SK-N-MC (cell line): ENCODE measurements at places on chromosomes 2 and 18.

GRCh38 chr2:66084948-66085590, 349.9 kb upstream of the MEIS1 start:
- DNase-seq = peak; percentile 59

DNA sequence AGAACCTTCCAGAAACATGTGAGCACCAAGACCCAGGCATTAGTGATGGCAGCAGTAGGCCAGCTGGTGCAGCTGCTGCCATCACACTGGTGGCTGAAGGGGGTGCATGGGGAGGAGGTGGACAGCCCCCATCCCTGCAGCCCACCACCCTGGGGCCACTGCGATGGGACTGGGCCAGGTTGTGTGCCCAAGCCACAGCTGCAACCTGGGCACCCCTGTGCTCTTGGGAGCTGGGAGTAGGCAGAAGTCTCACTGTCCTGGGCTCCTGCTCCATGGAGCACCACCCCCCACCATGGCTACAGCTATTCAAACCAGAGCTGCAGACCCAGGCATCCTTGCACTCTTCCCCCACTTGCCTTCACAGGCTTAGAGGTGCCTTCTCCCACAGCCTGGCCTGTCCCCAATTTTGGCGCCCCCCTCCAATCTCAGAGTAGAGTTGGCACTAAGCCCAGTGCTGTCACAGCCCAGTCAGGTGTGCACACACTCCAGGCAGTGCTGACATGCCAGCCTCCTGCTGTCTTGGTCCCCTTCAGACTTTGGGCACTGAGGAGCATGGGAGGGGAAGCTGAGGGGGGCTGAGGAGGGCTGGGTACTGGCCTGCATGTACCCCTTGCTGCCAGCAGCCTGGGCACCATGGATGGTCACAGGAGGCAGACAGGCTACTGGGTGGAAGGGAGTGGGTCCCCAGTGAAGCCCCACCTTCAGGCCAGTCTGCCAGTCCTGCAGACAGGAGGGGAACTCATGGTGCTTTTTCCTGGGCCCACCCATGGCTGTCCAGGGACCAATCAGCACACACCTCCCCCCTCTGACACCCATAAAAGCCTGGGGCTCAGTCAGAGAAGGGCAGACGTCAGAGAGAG, 67.1 kb downstream of the CYP26B1 start:
- no peak for DNase-seq

DNA sequence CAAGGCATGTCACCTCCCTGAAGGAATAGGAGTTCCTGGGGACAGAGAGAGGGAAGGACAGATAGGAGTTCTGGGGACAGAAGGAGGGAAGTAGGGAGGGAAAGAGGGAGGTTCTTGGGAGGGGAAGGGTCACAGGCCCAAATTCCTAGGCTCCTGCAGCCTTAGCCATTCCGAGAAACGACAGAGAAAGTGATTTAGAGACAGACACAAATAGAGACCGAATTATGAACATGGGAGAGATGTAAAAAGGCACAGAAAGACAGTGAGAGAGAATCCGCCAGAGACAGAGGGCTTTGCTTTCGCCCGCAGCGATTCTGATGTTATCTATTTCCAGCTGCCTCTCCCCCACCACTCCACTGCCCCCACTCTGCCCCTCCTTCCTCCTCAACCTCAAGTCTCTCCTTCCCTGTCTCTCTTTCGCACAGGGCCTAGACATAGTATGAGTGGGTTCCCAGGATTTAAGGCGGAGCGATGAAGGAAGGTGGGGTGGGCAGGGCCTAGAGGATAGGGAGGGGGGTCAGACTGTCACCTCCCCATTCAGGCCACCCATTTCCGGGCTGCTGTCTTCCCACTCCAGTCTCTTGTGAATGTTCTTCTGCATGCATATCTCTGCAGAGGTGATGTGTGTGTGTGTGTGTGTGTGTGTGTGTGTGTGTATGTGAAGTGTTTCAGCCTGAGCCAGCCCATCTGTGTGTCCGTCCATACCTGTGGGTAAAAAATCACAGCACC, 3.3 kb upstream of the WNT6 start:
- no peak for DNase-seq

DNA sequence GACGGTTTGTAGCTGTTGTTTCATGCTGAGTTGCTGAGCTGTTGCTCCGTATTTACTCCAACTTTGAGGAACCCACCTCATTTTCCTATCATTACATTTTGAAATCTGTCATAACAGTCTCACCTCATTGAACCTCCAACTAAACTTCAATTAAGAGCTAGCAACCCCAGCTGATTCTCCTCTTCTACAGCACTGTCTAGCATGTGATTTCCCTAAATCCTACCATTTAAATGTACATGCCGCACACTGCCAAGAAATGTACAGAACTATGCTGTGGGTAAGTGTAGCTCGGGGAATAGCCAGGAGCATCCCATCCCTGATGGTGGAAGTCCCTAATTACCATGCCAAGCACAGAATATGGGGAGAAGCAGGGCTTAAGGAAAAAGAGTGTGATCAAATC, 299.9 kb downstream of the AFF3 start:
- no peak for DNase-seq

GRCh38 chr2:36616947-36617346, 19.0 kb upstream of the FEZ2 start:
- no peak for DNase-seq

- no peak for DNase-seq
Observed at GRCh38 chr18:44450226-44450625, 230.5 kb upstream of the SETBP1 start.

- no peak for DNase-seq
Observed at GRCh38 chr2:231334981-231335380, 60.5 kb upstream of the B3GNT7 start.

DNA sequence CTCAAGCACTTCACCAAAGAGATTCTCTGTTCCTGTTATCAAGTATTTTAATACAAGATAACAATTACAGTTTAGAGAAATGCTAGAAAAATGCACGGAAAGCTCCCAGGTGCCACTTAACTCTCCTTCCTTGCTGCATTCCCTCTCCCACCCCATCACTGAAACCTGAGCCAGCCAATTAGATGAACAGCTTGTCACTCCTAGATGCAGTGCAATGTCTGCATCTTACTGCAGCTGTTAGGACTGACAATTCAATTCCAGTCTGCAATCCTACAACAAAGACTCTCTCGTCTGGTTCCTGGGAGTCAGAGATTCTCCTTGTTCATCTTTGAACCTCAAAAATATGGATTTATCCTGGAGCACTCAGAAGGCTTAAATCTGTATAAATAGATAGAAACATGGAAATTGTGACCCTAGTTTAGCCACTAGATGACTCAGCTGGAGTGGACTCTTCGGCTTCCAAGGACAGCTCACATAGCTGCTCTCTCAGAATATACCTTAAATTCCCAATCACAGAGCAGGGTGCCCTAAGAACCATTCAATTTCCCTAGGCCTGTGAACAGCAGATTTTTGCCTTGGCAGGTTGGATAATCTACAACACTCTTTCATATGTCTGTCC, 311.1 kb downstream of the NRXN1 start:
- DNase-seq = no peak

DNA sequence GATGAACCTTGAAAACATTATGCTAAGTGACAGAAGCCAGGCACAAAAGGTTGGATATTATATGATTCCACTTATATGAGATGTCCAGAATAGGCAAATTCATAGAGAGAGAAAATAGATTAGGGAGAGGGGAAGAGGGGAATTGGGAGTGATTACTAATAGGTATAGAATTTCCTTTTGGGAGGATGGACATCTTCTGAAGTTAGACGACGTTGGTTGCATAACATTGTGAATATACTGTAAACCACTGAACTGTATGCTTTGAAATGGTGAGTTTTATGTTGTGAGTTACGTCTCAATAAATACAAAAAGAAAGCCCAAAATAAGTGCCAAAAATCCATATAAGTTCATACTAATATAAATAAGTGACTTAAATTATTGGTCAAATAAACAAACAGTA, 18.6 kb upstream of the CYP26B1 start:
- DNase-seq = no peak

- DNase-seq = no peak
Observed at GRCh38 chr18:31207391-31207790, 44.7 kb upstream of the DSC1 start.

GRCh38 chr2:15591692-15592463, at the start of gene DDX1:
Gene DDX1 (plus strand): TSS chr2:15591868. CDS start chr2:15591934, 66 bp downstream.
- no peak for DNase-seq

DNA sequence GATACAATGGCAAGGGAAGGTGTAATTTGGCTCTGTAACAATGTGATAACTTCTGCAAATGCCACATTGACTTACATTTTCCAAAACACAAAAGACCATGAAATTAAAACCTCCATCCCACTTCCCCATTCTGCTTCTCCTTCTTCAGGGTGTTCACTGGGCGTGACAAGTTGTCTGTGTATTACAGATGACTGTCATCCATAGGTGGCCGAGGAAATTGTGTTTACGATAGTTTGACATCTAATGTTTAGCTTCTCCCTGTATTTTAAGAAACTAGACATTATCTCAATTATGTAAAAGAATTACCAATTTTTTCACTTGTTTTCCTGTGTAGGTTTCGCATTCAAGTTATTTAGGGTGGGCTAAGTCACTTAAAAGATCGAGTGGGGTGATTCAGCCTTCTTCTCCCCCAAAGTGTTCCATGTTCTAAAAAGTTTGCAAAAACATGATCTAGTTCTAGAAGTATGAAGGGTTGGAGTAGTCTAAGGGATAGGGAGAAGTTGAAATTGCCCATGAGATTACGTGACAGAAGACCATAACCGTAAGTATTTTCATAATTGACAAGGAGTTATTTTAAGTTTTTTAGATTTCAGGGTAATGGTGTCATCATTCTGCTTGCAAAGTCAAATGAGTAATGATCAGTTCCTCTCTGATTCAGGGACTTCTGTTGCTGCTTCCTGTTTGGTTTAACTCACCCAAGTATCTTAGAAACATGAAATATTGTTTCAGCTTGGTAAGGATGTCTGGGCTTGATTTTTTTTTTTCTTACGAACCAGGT, 25.2 kb upstream of the CYTIP start:
- no peak for DNase-seq

GRCh38 chr2:147714582-147714981, 130.2 kb upstream of the ACVR2A start:
- DNase-seq = no peak

- DNase-seq = no peak
Observed at GRCh38 chr2:125004106-125004800, 979.2 kb downstream of the CNTNAP5 start.

- DNase-seq = no peak
Observed at GRCh38 chr2:55780697-55781096, 87.1 kb upstream of the PNPT1 start.
